ENCODE measurements at places on chromosomes 1 and 21. TPM values are rescaled to one million over a fixed set of nuclear protein-coding genes. Genes with fewer than 3 reads are reported as not detected.
A peak's percentile ranks its signal among the peaks of the same experiment; 100 is the strongest.

DNA sequence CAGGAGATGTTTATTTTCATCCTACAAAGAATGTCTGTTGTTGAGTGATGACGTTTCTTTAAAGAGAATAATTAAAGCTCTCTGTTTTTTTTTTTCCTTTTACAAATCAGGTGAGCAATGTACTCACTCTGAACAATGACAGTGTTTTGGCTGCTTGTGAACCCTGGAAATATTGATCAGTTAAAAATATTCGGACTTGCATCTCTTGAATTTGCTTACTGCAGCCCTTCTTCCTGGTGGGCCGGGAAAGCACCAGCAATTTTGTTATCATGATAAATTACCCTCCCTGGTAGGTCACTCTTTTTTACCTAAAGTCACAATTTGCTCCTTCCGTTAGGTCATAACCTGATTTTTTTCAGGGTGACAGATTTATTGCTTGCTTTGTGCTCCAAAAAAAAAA lies 72.3 kb upstream of the NR5A2 start:
- DNase-seq, result no peak

DNA sequence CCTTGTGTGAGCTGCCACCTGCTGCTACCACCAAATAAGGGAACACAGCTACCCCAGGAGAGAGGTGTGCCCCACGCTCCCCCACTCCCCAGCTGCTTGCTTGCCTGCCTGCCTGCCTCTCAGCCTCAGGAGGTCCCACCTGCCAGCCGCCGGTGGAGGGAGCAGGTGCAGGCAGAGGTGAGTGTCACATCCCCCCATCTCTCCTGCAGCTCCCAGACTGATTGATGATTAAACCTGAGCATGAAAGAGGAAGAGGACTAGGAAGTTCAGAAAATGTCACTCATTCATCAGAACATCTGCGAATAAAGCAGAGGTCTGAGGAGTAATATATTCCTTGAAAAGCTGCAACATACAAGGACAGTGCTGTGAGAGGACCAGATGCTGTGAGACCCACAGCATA lies 58.6 kb upstream of the HIVEP3 start:
- DNase-seq, result no peak

Gene PTGER3
- 1.4 TPM for total RNA-seq

Gene CD48
- total RNA-seq, result not detected

DNA sequence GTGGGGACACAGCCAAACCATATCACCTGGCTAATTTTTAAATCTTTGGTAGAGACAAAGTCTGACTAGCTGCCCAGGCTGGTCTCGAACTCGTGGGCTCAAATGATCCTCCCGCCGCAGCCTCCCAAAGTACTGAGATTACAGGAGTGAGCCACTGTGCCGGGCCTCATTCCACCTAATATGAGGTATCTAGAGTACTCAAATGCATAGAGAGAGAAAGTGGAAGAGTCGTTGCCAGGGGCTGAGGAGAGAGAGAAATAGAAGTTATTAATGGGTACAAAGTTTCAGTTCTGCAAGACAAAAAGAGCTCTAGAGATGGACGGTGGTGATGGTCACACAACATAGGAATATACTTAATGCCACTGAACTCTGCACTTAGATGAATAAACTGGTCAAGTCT lies 119.6 kb downstream of the TOMM20 start:
- no peak for DNase-seq

- DNase-seq, result no peak
These were observed 232.1 kb downstream of the DUSP10 start for GRCh38 chr1:221509575-221510355.

DNA sequence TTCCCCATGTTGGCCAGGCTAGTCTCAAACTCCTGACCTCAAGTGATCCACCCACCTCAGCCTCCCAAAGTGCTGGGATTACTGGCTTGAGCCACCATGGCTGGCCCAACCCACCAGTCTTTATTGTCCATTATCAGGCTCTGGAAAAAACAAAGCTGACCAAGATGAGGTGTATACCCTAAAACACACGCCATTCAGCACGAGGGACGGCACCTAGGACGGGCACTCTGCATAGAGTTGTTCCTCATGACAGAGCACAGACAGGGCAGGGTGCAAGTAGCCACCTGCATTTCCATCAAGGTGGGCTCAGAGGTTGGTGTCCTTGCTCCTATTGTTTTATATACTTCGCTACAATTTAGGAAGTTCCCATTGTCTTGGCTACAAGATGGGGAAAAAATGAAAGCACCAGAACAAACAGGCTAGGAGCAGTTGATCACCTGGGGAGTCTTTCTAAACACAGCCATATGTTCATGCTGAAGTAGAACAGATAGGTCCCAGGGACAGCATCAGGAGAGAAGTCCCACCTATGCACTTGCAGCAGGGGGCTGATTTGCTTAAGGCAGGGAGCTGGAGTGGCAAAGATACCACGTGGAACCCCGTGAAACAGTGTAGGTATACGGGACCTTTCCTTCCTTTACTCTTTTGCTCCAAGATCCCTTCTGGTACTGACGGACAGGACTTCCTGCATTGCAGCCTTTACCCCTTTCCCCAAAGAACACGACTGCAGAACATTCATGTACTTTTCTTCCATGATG lies 4.5 kb downstream of the KRTCAP2 start:
- DNase-seq, result no peak

Gene PGLYRP3
- not detected for total RNA-seq

DNA sequence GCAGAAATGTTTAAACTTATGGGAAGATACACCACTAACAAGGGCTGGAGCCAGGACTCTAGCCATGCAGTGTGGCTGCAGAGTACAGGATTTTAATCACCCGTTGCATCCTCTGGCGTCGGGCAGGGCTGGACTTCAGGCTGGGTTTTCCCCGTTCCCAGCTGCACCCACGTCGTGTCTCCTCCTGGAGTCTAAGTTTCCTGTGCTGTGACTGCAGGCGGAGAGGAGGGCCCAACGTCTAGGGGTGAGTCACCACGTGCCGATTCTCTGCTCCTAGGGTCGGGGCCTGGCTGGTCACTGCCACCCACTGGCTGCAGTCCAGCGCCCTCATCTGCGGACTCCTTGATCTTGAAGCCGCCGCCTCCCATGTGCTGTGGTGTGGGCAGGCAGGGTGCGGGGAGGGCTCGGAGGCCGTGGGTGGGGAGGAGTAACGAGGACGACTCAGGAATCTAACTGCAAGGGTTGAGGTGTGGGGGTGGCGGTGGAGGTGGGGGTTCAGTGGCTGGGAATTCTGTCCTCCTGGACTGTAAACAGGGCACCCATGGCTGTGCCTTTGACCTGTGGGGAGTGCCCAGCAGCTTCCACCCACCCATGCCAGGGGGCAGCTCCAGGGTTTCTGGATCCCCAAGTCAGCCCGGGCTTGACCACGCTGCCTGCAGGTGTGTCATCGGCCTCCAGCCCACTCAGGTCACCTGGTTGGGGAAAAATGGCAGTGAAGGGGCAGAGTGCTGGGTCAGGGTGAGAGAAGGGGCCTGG lies 77.8 kb downstream of the ALPL start:
- DNase-seq, result peak; percentile 82

- DNase-seq, result peak; percentile 85
These were observed 20.7 kb upstream of the MFSD2A start for GRCh38 chr1:39933956-39934941.

Gene MRPL24
- total RNA-seq, result 83.0 TPM

- DNase-seq, result no peak
These were observed 81.0 kb upstream of the AKT3 start for GRCh38 chr1:243930822-243931671.

Gene RHEX
- not detected for total RNA-seq

Gene RSPO1
- total RNA-seq, result not detected

DNA sequence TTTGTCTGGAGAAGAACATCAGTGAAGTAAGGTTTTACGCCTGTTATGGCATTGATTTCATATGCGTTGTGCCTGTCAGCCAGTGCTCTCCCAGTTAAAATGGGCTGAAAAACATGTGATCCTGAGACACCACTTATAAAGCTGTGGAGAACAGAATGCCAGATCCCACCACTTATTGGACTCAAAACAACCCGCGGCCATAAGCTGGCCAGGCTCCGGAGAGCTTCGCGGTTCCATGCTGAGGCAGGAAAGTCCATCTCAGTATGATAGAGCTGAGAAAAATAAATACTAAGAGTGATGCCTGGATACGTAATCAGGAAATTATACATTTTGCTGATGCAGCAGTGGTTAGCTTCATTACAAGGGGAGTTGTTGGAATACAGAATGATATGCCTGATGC lies 5.1 kb downstream of the APOBEC4 start:
- DNase-seq, result no peak

Gene CA14
- total RNA-seq, result not detected

Gene CFHR5
- not detected for total RNA-seq

- DNase-seq, result no peak
These were observed 97.3 kb downstream of the TAS1R2 start for GRCh38 chr1:18761948-18762840.

Gene KCNE2
- total RNA-seq, result not detected

DNA sequence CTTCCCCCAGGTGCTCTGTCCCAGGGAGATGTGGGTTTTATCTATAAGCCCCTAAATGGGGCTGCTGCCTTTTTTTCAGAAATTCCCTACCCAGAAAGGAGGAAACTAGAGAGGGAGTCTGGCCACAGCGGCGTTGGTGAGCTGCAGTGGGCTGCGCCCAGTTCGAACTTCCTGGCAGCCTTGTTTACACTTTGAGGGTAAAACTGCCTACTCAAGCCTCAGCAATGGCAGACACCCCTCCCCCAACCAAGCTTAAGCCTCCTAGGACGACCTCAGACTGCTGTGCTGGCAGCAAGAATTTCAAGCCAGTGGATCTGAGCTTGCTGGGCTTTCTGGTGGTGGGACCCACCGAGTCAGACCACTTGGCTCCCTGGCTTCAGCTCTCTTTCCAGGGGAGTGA lies 46.2 kb upstream of the PAPPA2 start:
- DNase-seq, result no peak

Gene ATP6V1G3
- total RNA-seq, result 0.36 TPM

GRCh38 chr1:70583522-70583921 lies 172.5 kb downstream of the CTH start:
- no peak for DNase-seq

Gene B3GALT5
- 0.73 TPM for total RNA-seq

Gene RGS18
- total RNA-seq, result not detected

- DNase-seq, result no peak
These were observed 59.9 kb upstream of the ERRFI1 start for GRCh38 chr1:8086055-8086454.
